Hepatocyte (in vitro differentiated cells): ENCODE measurements at places on chromosomes 3 and 15. TPM values are rescaled to one million over a fixed set of nuclear protein-coding genes. Genes with fewer than 3 reads are reported as not detected.

- no peak for DNase-seq
Measured at GRCh38 chr3:14377838-14378169, 24.6 kb upstream of the SLC6A6 start.

GRCh38 chr3:150520408-150520807 lies 25.9 kb downstream of the SERP1 start:
- no peak for DNase-seq

GRCh38 chr3:42742259-42742658 lies 30.8 kb downstream of the CCDC13 start:
- no peak for DNase-seq

- peak; percentile 78 for DNase-seq
Measured at GRCh38 chr3:52339612-52340011, 23.5 kb downstream of the DNAH1 start.

DNA sequence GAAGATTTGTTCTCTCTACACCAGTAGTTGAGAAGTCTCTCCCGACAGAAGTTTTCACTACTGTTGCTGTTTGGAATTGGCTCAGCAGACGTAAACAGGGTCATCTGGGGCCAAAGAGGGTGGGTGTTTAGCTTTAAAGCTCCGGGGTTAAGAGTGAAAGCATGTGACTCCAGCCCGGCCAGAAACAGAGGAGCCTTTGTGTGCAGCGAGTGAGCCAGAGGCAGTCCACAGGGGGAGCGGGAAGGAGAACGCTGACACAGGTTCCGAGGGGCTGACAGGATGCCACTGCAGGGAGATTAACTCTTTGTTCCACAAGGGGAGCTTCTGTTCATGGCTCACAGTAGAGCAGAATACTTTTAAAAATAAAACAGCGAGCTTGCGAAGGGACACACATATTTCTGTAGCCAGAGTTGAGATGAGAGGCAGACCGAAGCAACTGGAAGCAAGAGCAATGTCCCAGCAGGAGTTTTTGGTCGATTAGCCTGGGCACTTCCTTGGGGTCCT lies 26.9 kb downstream of the BMF start:
- DNase-seq = peak; percentile 89

- peak; percentile 49 for DNase-seq
Measured at GRCh38 chr3:48915296-48915695, 3.3 kb upstream of the ARIH2 start.

DNA sequence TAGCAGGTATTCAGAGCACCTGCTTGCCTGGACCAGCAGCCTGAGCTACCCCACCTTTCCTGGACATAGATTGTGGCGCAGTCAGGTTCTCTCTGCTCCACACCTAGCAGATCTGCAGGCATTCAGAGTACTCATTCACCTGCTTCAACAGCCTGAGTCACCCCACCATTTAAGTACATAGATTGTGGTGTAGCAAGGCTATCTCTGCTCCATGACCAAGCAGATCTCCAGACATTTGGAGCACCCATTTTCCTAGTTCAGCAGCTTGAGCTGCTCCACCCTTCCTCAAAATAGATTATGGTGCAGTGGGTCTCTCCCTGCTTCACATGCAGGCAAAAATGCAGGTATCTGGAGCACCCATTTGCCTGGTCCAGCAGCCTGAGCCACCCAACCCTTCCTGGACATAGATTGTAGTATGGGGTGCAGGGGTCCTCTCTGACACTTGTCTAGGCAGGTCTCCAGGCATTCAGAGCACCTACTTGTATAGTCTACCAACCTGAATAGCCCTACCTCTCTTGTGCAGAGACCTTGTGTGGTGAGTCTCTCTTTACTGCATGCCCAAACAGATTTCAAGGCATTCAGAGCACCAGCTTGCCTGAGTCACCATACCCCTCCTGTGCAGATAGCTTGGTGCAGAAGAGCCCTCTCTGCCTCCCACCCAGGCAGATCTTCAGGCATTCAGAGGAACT lies 466.0 kb upstream of the THBS1 start:
- no peak for DNase-seq

DNA sequence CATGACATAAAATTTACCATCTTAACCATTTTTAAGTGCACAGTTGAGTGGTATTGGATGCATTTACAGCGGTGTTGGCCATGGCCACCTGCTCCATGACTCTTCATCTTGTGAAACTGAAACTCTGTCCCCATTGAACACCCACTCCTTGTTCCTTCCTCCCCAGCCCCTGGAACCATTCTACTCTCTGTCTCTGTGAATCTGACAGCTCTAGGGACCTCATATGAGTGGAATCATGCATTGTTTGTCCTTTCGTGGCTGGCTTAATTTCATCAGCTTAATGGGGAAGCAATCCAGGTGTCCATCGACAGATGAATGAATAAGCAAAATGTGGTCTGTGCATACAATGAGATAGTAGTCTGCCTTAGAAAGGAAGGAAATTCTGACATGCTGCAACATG lies 42.5 kb downstream of the PLXNA1 start:
- no peak for DNase-seq

DNA sequence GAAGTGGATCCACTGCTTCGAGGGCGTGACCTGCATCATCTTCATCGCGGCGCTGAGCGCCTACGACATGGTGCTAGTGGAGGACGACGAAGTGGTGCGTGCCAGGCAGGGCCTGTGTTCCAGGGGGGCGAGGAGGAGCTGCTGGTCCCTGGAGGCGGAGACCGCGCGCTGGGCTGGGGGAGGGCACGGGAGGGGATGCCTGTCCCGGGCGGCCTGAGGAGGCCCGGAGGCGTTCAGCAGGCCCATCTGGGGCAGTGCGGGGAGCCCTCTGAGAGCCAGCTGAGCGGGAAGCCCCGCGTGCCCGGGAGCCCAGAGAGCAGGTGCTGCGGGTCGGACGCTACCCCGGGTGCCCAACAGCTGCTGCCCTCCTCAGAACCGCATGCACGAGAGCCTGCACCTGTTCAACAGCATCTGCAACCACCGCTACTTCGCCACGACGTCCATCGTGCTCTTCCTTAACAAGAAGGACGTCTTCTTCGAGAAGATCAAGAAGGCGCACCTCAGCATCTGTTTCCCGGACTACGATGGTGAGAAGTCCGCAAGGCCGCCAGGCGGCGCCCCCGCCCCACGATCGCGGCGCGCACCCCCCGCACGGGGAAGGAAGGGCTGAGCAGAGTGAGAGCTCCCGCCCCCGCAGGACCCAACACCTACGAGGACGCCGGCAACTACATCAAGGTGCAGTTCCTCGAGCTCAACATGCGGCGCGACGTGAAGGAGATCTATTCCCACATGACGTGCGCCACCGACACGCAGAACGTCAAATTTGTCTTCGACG lies 2.9 kb downstream of the GNAT1 start:
- peak; percentile 73 for DNase-seq

GRCh38 chr15:80506286-80506893 lies 102.2 kb downstream of the ARNT2 start:
- DNase-seq = no peak

DNA sequence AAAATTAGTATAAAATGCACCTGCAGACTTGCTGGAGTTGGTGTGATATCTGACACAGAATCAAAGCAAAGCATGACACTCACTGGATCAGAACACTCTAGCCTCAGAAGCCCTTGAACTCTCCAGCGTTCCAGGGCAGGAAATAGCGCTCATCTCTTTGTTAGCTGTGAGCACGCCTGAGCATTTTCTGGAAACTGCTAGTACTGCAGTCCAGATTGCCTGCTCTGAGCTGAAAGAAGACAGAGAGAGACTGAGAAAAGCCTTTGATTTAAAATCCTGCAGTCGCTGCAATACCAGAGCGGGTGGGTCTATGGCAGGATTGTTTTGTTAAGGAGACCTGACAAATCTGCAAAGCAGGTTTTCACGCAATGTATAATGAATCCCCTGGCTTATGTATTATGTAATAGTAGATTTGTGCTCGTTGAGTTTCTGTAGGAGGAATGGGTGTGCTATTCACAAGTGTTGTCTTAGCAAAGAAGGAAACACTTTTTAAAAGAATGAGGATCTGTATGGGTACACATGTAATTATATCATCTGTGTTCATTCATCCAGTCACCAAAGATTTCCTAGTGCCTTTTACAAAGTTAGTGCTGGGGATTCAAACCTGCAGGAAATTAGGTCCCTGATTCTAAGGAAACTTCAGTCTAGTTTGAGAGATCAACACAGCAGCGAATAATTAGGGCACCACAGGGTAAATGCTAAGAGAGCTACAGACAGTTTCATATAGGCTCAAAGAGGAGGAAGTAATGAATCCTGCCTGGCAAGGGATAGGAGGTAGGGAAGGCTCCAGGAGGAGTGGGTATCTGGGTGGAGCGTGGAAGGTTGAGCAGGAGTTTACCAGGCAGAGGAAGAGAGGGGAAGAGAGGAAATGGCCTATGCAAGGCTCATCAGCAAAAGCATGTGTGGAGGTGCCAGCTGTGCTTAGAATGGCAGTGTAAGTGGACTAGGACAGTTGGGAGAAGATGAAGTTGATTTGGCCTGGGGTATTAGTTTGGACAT lies 26.1 kb upstream of the MGLL start:
- peak; percentile 34 for DNase-seq

GRCh38 chr3:71277341-71277740 lies 306.2 kb downstream of the FOXP1 start:
- DNase-seq = no peak

TMEM207 gene
- 1.3 and 1.5 TPM in 2 replicates for polyA plus RNA-seq

LYSMD2 gene
- 5.1 and 5.5 TPM in 2 replicates for polyA plus RNA-seq

GOLGA6D gene
- polyA plus RNA-seq = not detected in 2 replicates

ARRDC4 gene
- polyA plus RNA-seq = 13.3 and 16.9 TPM in 2 replicates
